Breast epithelium (tissue), 4 donors: ENCODE measurements at places on chromosomes 1 and 21. TPM values are rescaled to one million over a fixed set of nuclear protein-coding genes. Genes with fewer than 3 reads are reported as not detected.
A peak's percentile ranks its signal among the peaks of the same experiment; 100 is the strongest.

- H3K27ac ChIP-seq, result no peak overlapping the region
- no peak overlapping the region for H3K4me3 ChIP-seq
- no peak for DNase-seq
- H3K4me1 ChIP-seq, result no peaks in the 10 kb centered on the region
These were observed 127.1 kb downstream of the SLC30A10 start for GRCh38 chr1:219801156-219801820.

DNA sequence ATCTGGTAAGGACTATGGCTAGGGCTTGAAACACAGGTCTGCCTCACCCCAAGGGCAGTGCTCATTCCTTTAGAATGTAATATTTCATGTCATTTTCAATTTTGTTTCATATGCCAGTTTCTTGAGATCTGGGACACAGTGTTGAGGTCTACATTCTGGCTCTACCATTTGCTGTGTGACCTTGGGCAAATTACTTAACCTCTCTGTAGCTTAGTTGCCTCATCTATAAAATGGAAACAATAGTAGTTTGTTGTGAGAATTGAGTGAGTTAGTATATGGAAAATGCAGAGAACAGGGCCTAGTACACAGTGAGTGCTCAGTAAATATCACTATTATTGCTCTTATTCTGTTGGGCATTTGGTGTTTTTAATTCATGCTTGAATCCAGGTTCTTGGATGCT, 84.4 kb downstream of the WDR3 start:
- no peaks in the 10 kb centered on the region for H3K27me3 ChIP-seq
- no peaks in the 10 kb centered on the region for H3K36me3 ChIP-seq
- no peak for DNase-seq
- H3K27ac ChIP-seq, result no peak overlapping the region

DNA sequence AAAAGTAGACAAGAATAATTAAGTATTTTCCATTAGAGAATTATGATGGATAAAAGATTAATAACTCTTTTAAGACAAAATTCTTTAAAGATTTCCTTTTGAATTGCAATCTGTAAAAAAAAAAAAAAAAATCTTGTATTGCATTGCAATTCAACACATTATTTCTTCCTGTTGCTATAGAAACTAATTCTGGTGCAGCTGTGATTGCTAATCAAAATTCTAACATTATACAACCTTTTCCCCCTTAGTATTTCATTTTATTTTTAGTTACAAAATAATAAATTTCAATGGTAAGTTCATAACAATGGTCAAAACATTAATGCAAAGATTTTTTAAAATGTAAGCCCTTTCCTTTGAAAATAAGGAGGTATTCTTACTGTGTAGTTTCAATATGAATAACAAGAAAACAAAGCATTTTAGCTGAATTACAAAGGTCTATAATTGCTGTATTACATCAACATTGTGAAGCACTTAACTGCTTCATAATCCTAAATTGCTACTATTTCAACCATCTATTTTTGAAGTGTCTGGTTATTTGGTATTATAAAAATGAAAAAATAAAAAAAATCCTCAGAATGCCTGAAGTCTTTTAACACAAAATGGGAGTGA, 135.0 kb downstream of the SYT14 start:
- no peaks in the 10 kb centered on the region for H3K36me3 ChIP-seq
- no peak overlapping the region for H3K4me3 ChIP-seq
- DNase-seq, result no peak
- no peaks in the 10 kb centered on the region for H3K4me1 ChIP-seq
- H3K27me3 ChIP-seq, result no peaks in the 10 kb centered on the region

- H3K4me1 ChIP-seq, result no peaks in the 10 kb centered on the region
- H3K4me3 ChIP-seq, result no peak overlapping the region
- no peaks in the 10 kb centered on the region for H3K36me3 ChIP-seq
- no peaks in the 10 kb centered on the region for H3K27me3 ChIP-seq
- no peak for DNase-seq
These were observed 1.6 kb downstream of the ELF3 start for GRCh38 chr1:202011994-202012393.

GRCh38 chr1:193356249-193356648, 169.8 kb upstream of the B3GALT2 start:
- H3K4me1 ChIP-seq, result no peaks in the 10 kb centered on the region
- DNase-seq, result no peak
- no peak overlapping the region for H3K4me3 ChIP-seq
- H3K36me3 ChIP-seq, result no peaks in the 10 kb centered on the region

DNA sequence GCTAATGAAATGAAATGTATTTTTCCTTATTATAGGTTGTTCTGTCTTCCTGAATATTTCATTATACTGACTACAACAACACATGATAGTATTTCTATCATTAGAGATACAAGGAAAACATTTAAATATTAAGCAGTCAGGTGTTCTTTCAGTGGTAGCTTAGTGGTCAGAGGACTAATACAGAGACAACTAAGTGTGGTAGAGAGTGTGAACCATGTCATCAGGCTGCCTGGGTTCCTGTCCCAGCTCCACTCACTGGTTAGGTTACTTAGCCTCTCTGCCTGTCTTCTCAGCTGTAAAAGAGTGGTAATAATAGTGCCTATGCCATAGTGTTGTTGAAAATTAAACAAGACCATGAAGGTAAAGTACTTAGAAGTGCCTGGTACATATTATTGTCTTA, 3.9 kb downstream of the UAP1 start:
- no peaks in the 10 kb centered on the region for H3K4me1 ChIP-seq
- H3K27ac ChIP-seq, result no peak overlapping the region
- H3K27me3 ChIP-seq, result no peaks in the 10 kb centered on the region
- DNase-seq, result no peak

GRCh38 chr1:121586369-121587229, 401.8 kb downstream of the SRGAP2C start:
- no peak overlapping the region for H3K4me3 ChIP-seq
- H3K27me3 ChIP-seq, result no peaks in the 10 kb centered on the region
- no peak for DNase-seq
- H3K27ac ChIP-seq, result no peak overlapping the region

GRCh38 chr1:53381790-53382401, 54.0 kb upstream of the LRP8 start:
- H3K27me3 ChIP-seq, result no peaks in the 10 kb centered on the region
- no peak for DNase-seq
- H3K4me3 ChIP-seq, result no peak overlapping the region
- H3K36me3 ChIP-seq, result no peaks in the 10 kb centered on the region
- H3K4me1 ChIP-seq, result no peaks in the 10 kb centered on the region

DNA sequence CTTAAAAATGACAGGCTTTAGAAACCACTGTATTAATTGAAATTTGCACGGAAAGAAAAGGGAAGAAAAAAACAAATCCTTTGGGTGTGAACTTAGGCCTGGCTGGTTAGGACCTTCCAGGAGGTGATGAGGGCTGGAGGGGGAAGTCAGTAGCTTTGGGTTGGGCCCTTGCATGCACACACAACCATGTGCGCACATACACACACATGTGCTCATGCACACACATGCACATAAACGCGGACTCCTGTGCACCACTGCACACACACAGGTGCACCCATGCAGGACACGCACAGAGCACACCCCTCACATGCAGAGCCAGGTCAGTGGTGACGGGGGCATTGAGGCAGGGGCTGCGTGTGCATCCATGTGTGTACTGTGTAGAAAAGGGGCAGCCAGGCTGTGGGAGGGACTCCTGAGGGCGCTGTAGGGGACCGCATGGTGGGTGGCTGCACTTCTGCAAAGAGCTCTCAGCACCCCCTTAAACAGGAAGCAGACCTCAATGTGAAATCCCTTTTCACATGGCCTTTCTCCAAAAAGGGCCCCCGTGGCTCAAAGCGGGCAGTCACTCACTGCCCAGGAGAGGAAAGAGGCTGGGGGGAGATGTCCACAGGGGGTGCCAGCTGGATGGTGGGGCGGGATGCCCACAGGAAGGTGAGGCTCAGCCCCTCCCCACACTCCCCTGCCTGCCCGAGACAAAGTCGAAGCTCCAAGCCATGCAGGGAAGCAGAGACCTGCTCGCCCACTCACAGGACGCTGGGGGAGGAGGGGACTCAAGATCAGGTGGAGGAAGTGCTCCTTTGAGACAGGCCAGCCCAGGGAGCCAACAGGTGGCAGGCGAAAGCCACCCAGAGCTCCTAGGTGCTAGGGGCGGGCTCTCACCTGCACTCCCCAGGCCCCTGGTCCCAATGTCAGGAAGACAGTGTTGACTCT, 95.2 kb downstream of the ITPKB start:
- no peak for DNase-seq
- H3K4me1 ChIP-seq, result peaks cover 5% of the 10 kb centered on the region
- H3K27ac ChIP-seq, result no peak overlapping the region
- no peaks in the 10 kb centered on the region for H3K36me3 ChIP-seq

DNA sequence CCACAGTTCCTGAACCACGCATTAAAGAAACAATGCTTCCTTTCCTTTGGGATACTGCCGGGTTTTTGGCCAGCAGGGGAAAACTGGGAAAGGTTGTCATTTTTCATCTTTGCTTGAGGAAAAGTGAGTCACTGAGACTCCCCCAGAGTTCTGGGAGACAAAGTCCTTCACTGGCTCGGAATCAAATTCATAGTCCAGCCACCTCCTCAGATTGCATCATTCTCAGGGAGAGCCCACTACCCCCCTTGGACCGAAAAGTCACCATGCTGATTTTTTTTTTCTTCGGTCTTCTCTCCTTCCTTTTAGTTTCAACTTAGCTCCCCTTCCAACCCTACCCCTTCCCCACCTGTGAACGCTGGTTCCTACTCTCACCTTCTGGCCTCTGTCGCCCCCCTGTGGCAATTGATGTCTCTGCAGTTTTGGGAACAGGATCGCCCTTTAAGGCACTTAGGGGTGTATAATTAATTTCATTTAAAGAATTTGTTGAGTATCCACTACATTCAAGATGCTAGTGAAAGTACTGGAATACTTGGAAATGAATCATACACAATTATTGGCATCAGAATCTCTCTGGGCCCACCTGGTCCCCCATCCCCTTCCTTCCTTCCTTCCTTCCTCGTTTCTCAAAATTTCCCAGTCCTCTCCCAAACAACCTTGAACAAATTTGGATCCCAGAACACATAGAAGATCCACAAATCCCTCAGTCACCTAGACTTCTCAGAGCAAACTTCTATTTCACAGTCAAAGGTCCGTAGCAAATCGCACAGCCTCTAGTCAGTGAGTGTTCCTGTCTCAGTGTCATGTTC, 6.9 kb downstream of the ACKR1 start:
- H3K27ac ChIP-seq, result no peak overlapping the region
- H3K36me3 ChIP-seq, result no peaks in the 10 kb centered on the region
- no peak for DNase-seq
- H3K27me3 ChIP-seq, result no peaks in the 10 kb centered on the region
- no peaks in the 10 kb centered on the region for H3K4me1 ChIP-seq

DNA sequence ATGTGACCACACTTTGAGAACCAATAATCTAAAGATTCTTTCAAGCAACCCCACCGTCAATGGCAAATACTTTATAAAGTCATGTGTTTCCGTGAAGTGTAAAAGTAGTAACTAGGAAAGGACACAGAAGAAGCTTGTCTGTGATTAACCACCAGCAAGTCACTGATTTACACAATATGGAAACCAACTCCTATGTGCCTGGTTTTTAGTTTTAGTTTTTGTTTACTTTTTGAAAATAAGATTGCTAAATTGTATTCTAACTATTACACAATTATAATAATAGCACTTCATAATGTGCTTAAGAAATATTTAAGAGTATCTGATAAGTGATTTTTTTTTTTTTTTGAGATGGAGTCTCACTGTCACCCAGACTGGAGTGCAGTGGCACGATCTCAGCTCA, 13.0 kb downstream of the FMO2 start:
- peak overlapping the region; percentile 32 for H3K27ac ChIP-seq
- H3K36me3 ChIP-seq, result no peaks in the 10 kb centered on the region
- no peak for DNase-seq

GRCh38 chr1:203722909-203723308, 42.1 kb upstream of the LAX1 start:
- H3K36me3 ChIP-seq, result no peaks in the 10 kb centered on the region
- no peak overlapping the region for H3K27ac ChIP-seq
- H3K4me1 ChIP-seq, result no peaks in the 10 kb centered on the region

DNA sequence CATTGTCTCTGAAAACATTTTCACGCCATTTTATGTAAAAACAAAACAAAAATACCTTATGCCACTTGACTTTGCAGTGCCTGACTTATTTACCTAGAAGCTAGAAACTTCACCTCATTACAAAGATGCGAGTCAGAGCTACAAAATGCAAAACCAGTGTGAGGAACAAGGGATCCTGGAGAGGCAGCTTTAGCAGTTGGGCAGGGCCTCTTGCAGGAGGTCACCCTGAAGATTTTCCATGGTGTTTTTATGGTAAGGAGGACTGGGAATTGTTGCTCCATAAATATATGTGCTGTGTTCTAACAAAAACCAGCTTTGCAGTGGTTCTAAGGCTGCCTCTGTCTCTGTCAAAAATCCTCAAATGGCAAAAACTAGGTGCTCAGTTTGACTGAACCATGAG, 36.4 kb upstream of the TARBP1 start:
- no peaks in the 10 kb centered on the region for H3K4me1 ChIP-seq
- H3K36me3 ChIP-seq, result no peaks in the 10 kb centered on the region
- no peak overlapping the region for H3K4me3 ChIP-seq
- DNase-seq, result no peak
- H3K27me3 ChIP-seq, result no peaks in the 10 kb centered on the region

GRCh38 chr1:176222196-176222595, 15.1 kb upstream of the COP1 start:
- no peak for DNase-seq
- no peak overlapping the region for H3K4me3 ChIP-seq
- H3K36me3 ChIP-seq, result no peaks in the 10 kb centered on the region
- H3K27me3 ChIP-seq, result no peaks in the 10 kb centered on the region
- H3K4me1 ChIP-seq, result no peaks in the 10 kb centered on the region

DNA sequence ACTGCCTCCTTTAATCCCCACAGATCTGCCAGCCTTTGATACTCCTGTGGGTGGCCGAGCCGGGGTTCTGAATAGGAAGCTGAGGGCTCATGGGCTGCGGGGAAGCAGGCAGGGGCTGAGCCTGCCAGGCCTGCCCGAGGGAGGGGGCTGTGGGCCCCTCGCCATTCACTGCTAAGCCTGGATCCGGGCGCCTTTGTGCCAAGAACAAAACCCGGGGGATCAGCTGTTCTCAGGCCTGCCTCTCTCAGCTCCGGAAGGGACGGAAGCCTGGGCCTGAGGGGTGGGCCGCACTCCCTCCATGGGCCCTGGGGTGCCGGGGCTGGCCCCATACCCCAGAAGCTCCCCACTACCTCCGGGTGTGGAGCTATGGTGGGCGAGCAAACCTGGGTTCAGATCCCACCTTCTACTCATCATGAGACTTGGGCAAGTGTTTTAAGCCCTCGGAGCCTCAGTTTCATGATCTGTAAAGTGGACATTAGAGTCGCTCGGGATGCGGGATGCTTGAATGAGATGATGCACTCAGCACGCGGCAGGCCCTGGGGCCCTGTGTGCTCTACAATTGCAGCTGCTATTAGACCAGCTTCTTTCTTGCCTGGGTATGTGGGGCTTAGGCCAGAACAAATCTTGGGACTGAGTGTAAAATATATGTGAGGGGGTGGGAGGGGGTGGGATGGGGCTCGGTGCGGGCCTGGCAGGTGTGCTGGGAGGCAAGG, 19.2 kb upstream of the EPHA2 start:
- no peaks in the 10 kb centered on the region for H3K36me3 ChIP-seq
- DNase-seq, result no peak
- H3K27ac ChIP-seq, result peak overlapping the region; percentile 95

Gene PARP1
- total RNA-seq, result 72.3 TPM

Gene DDAH1
- 24.3 TPM for total RNA-seq

Gene TSTD1
- 109 TPM for total RNA-seq

Gene ANXA9
- total RNA-seq, result not detected

Gene OR6K3
- not detected for total RNA-seq

Gene ELAPOR1
- total RNA-seq, result 202 TPM

Gene OR2T11
- total RNA-seq, result not detected

Gene MRPL24
- 63.8 TPM for total RNA-seq

Gene PTPRU
- total RNA-seq, result 33.1 TPM

Gene PLPPR4
- 2.3 TPM for total RNA-seq
